ENCODE measurements at places on chromosomes 7 and 10.

GRCh38 chr10:80075781-80076180 is 2.7 kb upstream of the TMEM254 start:
- DNase-seq: no peak

- no peak for DNase-seq
These were observed 1.6 kb downstream of the PDGFA start for GRCh38 chr7:517774-518629.

GRCh38 chr7:46283852-46284251 is 362.8 kb upstream of the IGFBP3 start:
- no peak for DNase-seq

DNA sequence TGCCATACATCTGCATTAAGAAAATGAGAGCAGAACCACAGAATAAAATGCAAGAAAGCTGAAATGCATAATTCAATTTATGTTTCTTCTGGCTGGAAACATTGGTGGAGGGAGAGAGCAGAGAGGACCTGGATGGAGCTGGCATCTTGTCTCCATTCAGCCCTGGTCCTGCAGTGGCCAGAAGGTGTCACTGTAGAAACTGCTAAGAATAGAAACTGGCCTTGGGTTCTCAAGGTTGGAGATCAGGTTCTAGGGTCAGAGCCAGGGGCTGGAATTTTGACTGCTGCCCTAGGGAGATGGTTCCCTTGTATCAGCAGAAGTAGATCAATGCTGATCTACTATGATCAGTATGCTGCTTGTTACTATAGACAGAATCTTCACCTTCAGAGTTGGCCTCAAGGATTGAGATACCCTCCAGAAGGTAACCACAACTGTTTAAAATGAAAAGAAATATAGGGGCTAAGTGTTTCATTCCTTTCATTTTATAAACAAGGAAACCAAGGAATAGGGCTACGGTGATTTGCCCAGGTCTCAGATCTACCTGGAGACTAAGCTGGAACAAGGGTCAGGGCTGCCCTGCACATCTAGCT is 13.1 kb downstream of the TAS2R41 start:
- no peak for DNase-seq

- no peak for DNase-seq
These were observed 184.1 kb downstream of the BICC1 start for GRCh38 chr10:58696736-58697135.

DNA sequence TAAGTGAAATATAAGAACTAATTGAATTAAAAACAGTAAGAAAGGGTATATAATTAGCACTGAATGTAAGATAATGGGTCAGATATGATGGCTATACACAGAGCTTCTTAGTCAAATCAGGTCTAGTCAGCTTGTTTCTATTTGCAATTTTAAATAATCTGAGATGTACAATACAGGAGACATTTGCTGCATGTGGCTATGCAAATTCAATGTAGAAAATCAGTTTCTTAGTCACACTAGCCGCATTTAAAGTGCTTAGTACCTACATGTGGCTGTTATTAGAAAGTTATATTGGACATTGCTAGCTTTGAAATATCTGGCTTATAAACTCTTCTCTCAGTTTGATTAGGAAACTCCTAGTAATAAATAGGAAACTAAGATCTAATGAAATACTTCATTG is 25.3 kb downstream of the CCDC7 start:
- no peak for DNase-seq
